ENCODE measurements at places on chromosomes 3 and 15.

DNA sequence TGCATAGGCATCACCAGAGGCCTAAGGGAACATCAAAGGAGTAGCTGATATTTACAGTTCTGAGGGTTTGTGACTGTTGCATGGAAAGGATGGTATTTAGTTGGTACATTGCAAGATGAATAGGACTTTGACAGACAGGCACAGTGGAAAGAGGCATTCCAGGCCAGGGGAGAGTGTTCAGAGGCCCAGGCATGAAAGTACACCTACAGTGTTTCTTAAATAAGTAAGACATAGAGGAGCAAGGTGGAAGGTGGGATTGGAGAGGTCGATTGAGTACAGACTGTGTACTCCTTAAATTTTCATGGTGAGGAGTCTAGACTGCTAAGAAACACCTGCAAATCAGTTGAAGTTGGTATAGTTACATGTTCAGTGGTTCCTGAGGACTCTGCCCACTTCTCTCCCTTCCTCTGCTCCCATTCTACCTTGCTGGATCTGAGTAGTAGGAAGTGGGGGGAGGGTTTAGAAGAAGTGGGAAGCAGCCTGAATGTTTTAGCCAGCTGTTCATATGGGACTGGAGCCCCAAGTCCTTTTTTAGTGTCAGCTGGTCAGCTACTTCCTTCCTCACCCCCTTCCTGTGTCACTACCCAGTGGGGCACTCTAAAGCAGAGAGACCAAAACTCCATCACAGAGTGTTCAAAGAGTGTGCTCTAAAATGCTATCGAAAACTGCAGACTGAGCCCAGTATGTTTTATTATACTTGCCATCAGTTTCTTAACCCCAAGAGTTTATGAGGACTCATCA is 14.0 kb downstream of the KLHL18 start:
- DNase-seq, result no peak

DNA sequence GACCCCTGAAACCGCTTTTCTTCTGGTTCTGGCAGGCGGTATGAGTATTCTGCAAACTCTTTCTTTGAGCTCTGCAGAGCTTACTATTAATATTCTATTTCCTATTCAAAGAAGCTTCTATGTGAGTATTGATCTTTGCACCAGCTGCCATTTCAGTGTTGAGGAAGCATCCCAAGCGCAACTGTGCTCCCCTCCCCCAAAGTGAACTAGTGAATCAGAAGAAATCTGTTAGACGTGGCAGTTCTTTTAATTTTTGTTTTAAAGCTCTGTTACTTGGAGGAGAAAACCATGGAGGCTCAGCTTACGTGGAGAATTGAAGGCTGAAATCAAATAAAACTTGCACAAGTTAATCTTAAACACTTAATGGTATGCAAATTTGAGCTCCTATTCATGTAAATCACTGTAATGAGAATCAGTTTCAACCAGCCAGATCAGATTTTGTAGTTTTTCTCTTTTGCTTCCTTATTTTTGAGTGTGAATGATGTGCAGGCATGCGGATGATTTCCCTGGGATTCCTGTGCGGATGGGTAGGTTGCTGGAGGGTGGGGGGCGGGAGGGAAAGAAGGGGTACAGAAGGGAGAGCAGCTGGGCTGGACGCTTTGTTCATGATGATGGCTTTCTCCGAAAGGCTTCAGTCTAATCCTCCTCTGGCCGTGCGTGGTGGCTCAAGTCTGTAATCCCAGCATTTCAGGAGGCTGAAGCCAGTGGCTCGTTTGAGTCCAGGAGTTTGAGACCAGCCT is 16.1 kb upstream of the AGBL1 start:
- no peak for DNase-seq

GRCh38 chr3:179744667-179745066 is 91.8 kb downstream of the USP13 start:
- no peak for DNase-seq

DNA sequence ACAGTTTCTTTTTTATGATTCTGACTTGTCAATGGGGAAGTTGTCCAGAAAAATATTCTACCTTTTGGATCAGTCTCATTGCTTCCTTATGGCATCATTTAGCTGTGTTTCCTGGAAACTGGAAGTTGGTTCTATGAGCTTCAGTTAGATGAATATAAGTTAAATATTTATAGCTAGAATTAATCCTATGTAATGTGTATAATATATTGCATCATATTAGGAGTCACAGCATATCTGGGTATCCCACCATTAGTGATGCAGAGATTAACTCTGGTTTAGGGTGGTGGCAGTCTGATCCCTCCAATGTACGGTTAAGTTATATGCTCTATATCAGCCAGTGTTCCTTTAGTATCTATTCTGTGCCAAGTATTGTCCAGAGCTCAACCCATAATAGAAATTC is 19.3 kb downstream of the KLHL24 start:
- no peak for DNase-seq

DNA sequence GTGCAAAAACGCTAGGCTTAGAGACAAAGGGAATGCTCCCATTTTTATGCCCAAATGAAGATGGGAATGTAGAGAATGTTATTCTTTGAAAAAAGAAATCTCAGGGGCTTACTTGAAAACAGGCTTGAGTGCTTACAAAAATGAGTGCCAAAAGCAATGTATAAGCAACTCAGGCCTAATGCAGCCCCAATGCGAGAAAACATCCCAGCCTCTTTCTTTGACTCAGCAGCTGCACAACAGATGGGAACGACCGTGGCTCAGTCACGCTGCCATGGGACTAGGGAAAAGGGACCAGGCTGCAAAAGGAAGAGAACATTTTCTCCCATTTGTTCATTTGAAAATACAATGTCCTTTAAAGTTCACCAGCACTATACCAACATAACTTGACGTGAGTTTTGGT is 246.4 kb upstream of the LRIG1 start:
- DNase-seq, result no peak

Data from effector memory CD4-positive, alpha-beta T cell (primary cell).